Thyroid gland (tissue), 4 donors: ENCODE measurements at places on chromosomes 11 and 22. TPM values are rescaled to one million over a fixed set of nuclear protein-coding genes. Genes with fewer than 3 reads are reported as not detected.

Gene C11orf86
- total RNA-seq: not detected

Gene HEPACAM
- total RNA-seq: not detected

Gene DUSP8
- 2.7 TPM for total RNA-seq

Gene OR2AT4
- not detected for total RNA-seq

DNA sequence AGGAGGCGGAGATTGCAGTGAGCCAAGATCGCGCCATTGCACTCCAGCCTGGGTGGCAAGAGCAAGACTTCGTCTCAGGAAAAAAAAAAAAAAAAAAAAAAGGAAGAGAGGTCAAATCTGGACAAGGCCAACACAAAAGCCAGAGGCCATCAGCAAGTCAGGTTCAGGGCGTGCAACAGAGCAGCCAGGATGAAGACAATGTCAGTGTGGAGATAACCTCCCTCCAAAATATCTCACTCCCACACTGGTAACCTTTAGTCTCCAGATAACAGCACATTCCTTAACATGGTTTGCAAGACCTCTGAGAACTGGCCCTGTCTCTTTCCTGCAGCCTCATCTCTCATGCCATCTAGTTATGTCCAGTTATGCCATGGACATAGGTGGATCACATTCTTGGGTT lies 4.7 kb downstream of the CSNK2A3 start:
- no peak overlapping the region for H3K27ac ChIP-seq
- DNase-seq: no peak
- peaks cover 20% of the 10 kb centered on the region for H3K4me1 ChIP-seq
- H3K27me3 ChIP-seq: no peaks in the 10 kb centered on the region

GRCh38 chr11:86901599-86901998 lies 53.6 kb downstream of the FZD4 start:
- no peaks in the 10 kb centered on the region for H3K4me1 ChIP-seq
- no peak overlapping the region for H3K4me3 ChIP-seq
- no peaks in the 10 kb centered on the region for H3K36me3 ChIP-seq
- no peak overlapping the region for H3K27ac ChIP-seq
- no peak for DNase-seq
- no peaks in the 10 kb centered on the region for H3K27me3 ChIP-seq

DNA sequence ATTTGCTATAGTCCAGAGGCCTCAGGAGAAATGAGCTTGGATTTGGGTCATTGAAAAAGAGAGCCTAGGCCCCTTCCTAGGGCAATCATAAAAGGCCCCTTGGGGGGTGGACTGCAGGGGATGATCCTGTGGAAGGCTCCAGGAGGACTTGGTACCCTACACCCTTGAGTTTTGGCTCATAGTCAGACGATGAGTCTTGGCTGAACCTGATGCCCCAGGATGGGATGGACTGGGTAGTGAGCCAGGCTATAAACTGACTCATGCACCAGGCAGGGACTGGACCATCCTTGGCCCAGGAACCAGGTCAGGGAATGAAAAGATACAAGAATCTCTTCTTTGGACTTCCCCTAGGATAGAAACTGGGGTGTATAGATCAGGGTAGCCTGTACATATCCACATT lies 54.2 kb downstream of the NAV2 start:
- no peak overlapping the region for H3K4me3 ChIP-seq
- DNase-seq: no peak
- H3K27ac ChIP-seq: no peak overlapping the region

GRCh38 chr22:50673231-50674129 lies 857 bp downstream of the SHANK3 start:
- no peak for DNase-seq
- no peaks in the 10 kb centered on the region for H3K27me3 ChIP-seq
- peak overlapping the region; percentile 61 for H3K27ac ChIP-seq
- H3K36me3 ChIP-seq: no peaks in the 10 kb centered on the region
- peaks cover 25% of the 10 kb centered on the region for H3K4me1 ChIP-seq
- H3K4me3 ChIP-seq: peak overlapping the region; percentile 38

- no peak overlapping the region for H3K4me3 ChIP-seq
- H3K4me1 ChIP-seq: no peaks in the 10 kb centered on the region
- no peaks in the 10 kb centered on the region for H3K27me3 ChIP-seq
- no peak for DNase-seq
Observed at GRCh38 chr11:27255447-27255828, 107.6 kb downstream of the CCDC34 start.

DNA sequence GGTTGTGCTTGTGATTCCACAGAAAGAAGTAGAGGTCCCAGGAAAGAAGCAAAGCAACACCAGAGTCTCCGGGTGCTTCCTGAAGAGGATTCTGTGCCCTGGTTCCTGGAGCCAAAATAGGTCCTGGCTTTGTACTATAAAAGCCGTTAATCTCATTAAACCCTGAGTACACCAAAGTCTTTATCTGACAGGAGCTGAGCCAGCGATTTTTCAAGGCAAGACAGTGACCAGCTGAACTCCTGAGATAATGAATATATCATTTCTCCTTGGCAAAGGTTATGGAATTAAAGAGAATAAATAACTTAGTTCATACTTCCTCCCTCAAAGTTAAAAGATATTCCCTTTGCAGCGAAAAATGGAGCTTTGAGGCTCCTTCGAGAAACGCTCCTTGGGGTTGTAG lies 5.2 kb downstream of the TMEM138 start:
- no peak overlapping the region for H3K4me3 ChIP-seq
- no peak overlapping the region for H3K27ac ChIP-seq
- DNase-seq: no peak
- H3K36me3 ChIP-seq: peaks cover 35% of the 10 kb centered on the region

DNA sequence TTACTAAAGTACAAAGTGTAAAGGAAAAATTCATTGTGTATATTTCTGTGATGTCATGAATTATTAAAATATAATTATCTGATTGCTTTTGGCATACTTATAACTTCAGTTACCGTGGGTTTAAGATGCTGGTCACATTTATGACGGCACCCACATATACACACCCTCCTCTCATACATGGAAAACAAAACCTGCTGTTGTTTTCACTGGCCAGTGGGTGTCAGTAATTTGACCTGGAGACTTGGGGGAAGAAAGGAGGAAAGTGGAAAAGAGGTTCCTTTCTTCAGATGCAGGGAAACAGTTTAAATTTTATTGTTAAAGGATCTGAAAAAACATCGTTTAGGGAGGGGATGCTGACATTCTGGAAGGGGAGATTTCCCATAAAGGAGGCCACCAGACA lies 742 bp upstream of the BBOX1 start:
- no peak for DNase-seq
- peak overlapping the region; percentile 84 for H3K27ac ChIP-seq
- H3K4me1 ChIP-seq: peaks cover 20% of the 10 kb centered on the region
- H3K4me3 ChIP-seq: no peak overlapping the region
- H3K36me3 ChIP-seq: no peaks in the 10 kb centered on the region

GRCh38 chr11:38005597-38005996 lies 1407.6 kb upstream of the RAG2 start:
- no peak overlapping the region for H3K27ac ChIP-seq
- H3K27me3 ChIP-seq: no peaks in the 10 kb centered on the region
- no peaks in the 10 kb centered on the region for H3K4me1 ChIP-seq

DNA sequence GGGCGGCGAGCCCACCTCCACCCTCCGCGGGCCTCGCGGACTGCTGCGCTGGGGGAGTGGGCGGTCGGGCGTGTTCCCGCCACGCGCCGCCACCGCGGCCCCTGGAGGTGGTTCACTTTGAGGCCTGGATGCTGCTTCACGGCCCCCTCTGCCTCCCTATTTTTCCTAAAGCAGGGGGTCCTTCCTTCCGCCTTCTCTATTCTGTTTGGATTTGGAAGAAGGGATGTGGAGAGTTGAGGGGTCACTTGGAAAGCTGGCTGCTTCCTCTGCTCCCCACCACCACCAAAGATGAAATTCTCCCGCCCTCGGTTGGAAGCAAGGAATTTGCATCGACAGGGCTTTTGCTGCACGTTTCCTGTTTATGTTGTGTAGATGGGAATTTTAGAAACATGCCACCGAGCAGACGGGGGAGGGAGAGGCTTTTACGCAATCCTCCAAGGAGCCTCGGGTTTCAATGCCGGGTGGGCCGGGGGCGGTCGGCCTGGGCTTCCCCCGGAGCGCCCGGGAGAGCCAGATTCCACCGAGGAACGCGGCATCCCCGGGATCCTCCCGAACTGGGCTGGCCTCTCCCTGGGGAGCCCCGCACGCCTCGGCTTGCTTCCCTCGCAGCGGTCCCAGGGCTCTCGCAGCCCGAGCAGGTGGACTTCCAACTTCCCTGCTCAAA lies 403 bp upstream of the SBF2 start:
- peak; percentile 47 for DNase-seq
- H3K4me1 ChIP-seq: peaks cover 6% of the 10 kb centered on the region
- H3K4me3 ChIP-seq: peak overlapping the region; percentile 89
- peak overlapping the region; percentile 96 for H3K27ac ChIP-seq
